ENCODE measurements at places on chromosomes 4 and X.

- no peak overlapping the region for H3K4me3 ChIP-seq
- no peaks in the 10 kb centered on the region for H3K36me3 ChIP-seq
- H3K27me3 ChIP-seq: no peaks in the 10 kb centered on the region
- peaks cover 16% of the 10 kb centered on the region for H3K4me1 ChIP-seq
These were observed 70.9 kb upstream of the CBR4 start for GRCh38 chr4:169080981-169081380.

DNA sequence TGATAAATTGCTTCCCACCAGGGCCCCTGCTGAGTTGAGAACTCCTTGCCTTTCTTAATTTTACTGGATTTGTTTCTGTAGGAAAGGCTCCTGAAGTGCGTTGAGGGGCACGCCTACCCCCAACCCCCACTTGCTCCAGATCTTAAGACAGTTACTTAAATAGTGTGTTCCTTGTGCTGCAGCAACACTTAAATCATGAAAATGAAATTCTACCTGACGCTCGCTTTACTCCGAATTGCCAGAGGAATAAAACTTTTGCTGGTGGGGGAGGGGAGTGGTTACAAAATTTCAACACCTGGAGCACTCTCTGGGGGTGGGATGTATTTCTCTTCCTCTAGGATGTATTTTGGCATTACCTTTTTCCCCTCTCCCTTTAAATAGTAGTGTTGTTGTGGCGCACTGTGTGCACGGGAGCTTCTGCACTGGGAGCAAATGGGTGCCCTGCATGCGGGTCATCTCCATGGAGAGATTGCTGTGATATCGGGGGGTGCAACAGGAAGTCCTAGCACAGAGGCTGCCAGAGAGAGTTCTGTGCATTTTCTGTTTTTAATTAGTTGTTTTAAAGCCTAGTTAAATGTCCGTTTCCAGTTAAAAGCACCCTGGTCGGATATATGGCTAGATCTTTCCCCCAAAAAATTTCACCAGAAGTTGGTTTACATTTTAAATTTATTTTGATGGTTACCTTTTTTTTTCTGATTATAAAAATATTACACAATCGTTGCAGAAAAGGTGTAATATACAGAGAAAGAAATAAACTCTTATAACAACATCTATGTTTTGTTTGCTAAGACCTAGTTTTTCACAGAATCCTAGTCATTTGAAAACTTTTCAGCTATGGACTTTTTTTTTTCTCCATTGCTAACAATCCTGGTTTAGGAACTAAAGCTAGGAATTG, 207.7 kb downstream of the SOWAHB start:
- DNase-seq: peak; percentile 56
- no peaks in the 10 kb centered on the region for H3K36me3 ChIP-seq
- H3K27me3 ChIP-seq: no peaks in the 10 kb centered on the region
- H3K4me1 ChIP-seq: peaks cover 43% of the 10 kb centered on the region
- H3K27ac ChIP-seq: peak overlapping the region; percentile 72

- H3K27ac ChIP-seq: no peak overlapping the region
- H3K4me1 ChIP-seq: no peaks in the 10 kb centered on the region
- H3K27me3 ChIP-seq: no peaks in the 10 kb centered on the region
- DNase-seq: no peak
These were observed 709.1 kb downstream of the FAT4 start for GRCh38 chr4:126023896-126024295.

- peak overlapping the region; percentile 99 for H3K27ac ChIP-seq
- no peaks in the 10 kb centered on the region for H3K27me3 ChIP-seq
- H3K4me3 ChIP-seq: peak overlapping the region; percentile 73
- DNase-seq: peak; percentile 19
These were observed 525 bp upstream of the CISD2 start for GRCh38 chr4:102868153-102868780.

- no peak overlapping the region for H3K4me3 ChIP-seq
- no peak overlapping the region for H3K27ac ChIP-seq
- H3K4me1 ChIP-seq: no peaks in the 10 kb centered on the region
- no peaks in the 10 kb centered on the region for H3K36me3 ChIP-seq
These were observed 27.1 kb upstream of the SLC9B1 start for GRCh38 chr4:103046416-103047290.

- H3K27me3 ChIP-seq: no peaks in the 10 kb centered on the region
- DNase-seq: no peak
- H3K4me3 ChIP-seq: peak overlapping the region; percentile 80
- no peaks in the 10 kb centered on the region for H3K36me3 ChIP-seq
These were observed 1.7 kb downstream of the HCFC1 start for GRCh38 chrX:153969904-153970356.

DNA sequence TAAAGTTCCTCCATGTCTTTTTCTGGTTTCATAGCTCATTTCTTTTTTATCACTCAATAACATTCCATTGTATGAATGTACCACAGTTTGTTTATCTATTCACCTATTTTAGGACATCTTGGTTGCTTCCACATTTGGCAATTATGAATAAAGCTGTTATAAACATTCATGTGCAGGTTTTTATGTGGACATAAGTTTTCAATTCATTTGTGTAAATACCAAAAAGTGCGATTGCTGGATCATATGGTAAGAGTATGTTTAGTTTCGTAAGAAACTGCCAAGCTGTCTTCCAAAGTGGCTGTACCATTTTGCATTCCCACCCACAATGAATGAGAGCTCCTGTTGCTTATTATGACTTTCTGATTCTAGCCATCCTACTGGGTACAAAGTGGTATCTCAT, 36.3 kb upstream of the ZFX start:
- DNase-seq: no peak
- no peak overlapping the region for H3K4me3 ChIP-seq
- peaks cover 3% of the 10 kb centered on the region for H3K4me1 ChIP-seq
- no peaks in the 10 kb centered on the region for H3K36me3 ChIP-seq
- H3K27me3 ChIP-seq: no peaks in the 10 kb centered on the region

DNA sequence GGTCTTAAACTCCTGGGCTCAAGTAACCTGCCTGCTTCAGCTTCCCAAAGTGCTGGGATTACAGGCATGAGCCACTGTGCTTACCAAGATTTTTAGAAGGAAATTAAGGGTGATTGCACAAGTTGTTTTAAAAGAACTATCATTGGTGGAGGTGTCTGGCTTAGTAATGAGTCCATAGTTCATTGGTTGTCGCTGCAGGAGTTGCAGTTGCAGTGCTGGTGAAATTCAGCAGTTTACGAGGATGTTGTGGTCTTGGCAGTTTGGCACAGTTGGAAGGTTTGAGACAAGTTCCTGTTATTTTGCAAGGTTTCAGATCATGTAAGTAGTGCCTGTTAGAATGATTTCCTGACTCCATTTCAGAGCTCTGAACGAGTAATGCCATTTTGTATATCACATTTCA, 48.1 kb downstream of the RAB40AL start:
- H3K4me3 ChIP-seq: no peak overlapping the region
- no peaks in the 10 kb centered on the region for H3K27me3 ChIP-seq
- no peaks in the 10 kb centered on the region for H3K36me3 ChIP-seq
- no peak for DNase-seq
- no peaks in the 10 kb centered on the region for H3K4me1 ChIP-seq

DNA sequence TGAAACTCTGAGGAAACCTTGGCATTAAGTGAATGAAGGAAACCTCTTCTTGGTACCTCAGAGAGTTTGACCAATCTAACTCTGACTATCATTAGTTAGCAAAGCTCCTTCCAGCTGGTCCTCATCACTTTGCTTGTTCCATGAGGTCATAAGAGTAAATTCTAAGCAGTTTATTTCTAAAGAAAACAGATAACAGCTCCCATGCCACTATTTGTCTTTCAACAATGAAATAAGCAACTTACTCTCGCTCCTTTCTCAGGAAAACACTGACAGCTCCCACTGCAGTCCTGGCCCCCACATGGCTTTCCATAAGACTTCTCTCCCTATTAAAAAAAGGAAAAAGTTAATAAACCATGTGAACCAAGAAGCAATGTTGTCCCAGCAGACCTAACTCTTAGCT, 127.7 kb downstream of the COL4A6 start:
- no peaks in the 10 kb centered on the region for H3K4me1 ChIP-seq
- no peaks in the 10 kb centered on the region for H3K27me3 ChIP-seq
- DNase-seq: no peak
- no peak overlapping the region for H3K27ac ChIP-seq

DNA sequence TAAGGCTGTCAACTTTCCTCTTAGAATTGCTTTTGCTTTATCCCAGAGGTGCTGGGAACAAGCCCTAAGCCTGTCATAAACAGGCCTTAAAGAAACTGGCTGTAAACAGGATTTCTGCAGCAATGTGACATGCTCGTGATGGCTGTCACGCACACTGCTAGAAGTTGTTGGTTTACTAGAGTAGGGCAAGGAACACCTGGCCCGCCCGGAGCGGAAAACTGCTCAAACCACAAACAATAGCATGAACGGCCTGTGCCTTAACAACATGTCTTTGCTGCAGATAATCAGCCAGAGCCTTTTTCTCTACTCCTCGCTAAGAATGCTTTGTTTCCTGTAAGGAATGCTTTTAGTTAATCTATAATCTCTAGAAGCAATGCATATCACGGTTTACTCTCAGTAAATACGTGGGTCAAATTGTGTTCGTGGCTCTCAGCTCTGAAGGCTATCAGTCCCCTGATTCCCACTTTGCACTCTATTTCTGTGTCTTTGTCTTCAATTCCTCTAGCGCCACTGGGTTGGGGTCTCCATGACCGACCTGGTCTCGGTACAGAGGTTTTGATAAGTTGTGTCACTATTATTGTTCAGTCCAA, 318.3 kb downstream of the GLUD2 start:
- H3K4me3 ChIP-seq: no peak overlapping the region
- no peaks in the 10 kb centered on the region for H3K4me1 ChIP-seq
- no peaks in the 10 kb centered on the region for H3K27me3 ChIP-seq
- no peak overlapping the region for H3K27ac ChIP-seq
- H3K36me3 ChIP-seq: no peaks in the 10 kb centered on the region
- DNase-seq: no peak

- H3K4me3 ChIP-seq: no peak overlapping the region
- H3K27me3 ChIP-seq: no peaks in the 10 kb centered on the region
- no peak overlapping the region for H3K27ac ChIP-seq
- no peak for DNase-seq
These were observed 88.6 kb upstream of the IL1RAPL1 start for GRCh38 chrX:28498658-28499057.

- H3K36me3 ChIP-seq: no peaks in the 10 kb centered on the region
- no peaks in the 10 kb centered on the region for H3K4me1 ChIP-seq
These were observed 30.1 kb downstream of the HPF1 start for GRCh38 chr4:169727616-169728015.

- no peak for DNase-seq
- H3K27ac ChIP-seq: no peak overlapping the region
- H3K27me3 ChIP-seq: no peaks in the 10 kb centered on the region
- H3K4me1 ChIP-seq: peaks cover 30% of the 10 kb centered on the region
- H3K36me3 ChIP-seq: no peaks in the 10 kb centered on the region
- no peak overlapping the region for H3K4me3 ChIP-seq
These were observed 1.5 kb downstream of the PGRMC1 start for GRCh38 chrX:119237562-119237942.

- peaks cover 15% of the 10 kb centered on the region for H3K4me1 ChIP-seq
- H3K36me3 ChIP-seq: no peaks in the 10 kb centered on the region
- no peak overlapping the region for H3K27ac ChIP-seq
- no peak for DNase-seq
- no peaks in the 10 kb centered on the region for H3K27me3 ChIP-seq
These were observed 21.0 kb upstream of the UBA6 start for GRCh38 chr4:67721770-67722597.

GRCh38 chr4:82799006-82799881, 648 bp upstream of the SCD5 start:
- no peaks in the 10 kb centered on the region for H3K36me3 ChIP-seq
- no peaks in the 10 kb centered on the region for H3K27me3 ChIP-seq
- H3K27ac ChIP-seq: no peak overlapping the region
- peaks cover 25% of the 10 kb centered on the region for H3K4me1 ChIP-seq
- H3K4me3 ChIP-seq: peak overlapping the region; percentile 39
- no peak for DNase-seq

GRCh38 chr4:88320780-88321373, 36.5 kb upstream of the PPM1K start:
- H3K4me3 ChIP-seq: no peak overlapping the region
- H3K36me3 ChIP-seq: no peaks in the 10 kb centered on the region
- peak; percentile 23 for DNase-seq
- peaks cover under 1% of the 10 kb centered on the region for H3K4me1 ChIP-seq

DNA sequence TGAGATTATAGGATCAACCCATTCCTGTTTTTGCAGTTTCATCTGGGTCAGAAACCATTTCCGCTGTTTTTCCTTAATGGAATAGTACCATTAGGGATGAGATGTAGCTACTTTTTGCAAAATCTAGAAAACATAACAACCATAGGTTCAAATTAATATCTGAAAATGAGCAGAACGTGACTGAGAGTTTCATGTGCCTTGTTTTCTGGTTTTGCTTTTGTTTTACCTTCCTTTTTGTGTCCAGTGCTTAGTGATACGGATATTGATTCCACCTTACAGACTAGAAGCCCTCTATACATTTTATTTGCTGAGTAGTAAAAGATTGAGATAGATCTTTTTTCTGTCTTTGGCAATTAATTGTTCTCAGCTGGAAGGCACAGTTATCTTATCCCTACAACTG, 46.5 kb downstream of the SNX25 start:
- DNase-seq: no peak
- H3K36me3 ChIP-seq: no peaks in the 10 kb centered on the region
- H3K27me3 ChIP-seq: no peaks in the 10 kb centered on the region
- H3K27ac ChIP-seq: no peak overlapping the region
- no peaks in the 10 kb centered on the region for H3K4me1 ChIP-seq
- no peak overlapping the region for H3K4me3 ChIP-seq

DNA sequence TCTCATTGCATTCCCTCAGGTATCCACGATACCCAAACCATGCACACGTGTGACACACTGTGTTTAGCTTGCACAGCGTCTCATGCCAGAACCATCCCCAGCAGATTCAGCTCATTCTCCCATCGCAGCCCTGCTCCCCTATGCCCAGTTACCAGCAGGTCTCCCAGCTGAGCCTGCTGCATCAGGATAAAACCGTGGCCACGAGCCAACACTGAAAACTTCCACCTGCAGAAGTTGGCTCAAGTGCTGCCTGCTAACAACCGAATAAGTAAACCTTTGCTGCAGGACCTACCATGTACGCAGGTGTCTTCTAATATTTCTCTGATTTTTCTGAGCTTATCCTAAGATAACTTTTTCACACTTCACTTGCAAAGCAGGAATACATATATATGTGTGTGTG, 120.4 kb upstream of the STS start:
- H3K4me1 ChIP-seq: no peaks in the 10 kb centered on the region
- no peak overlapping the region for H3K27ac ChIP-seq
- H3K4me3 ChIP-seq: no peak overlapping the region
- DNase-seq: peak; percentile 29

- DNase-seq: no peak
- H3K4me1 ChIP-seq: no peaks in the 10 kb centered on the region
- H3K27me3 ChIP-seq: no peaks in the 10 kb centered on the region
- no peaks in the 10 kb centered on the region for H3K36me3 ChIP-seq
These were observed 441.7 kb downstream of the ARAP2 start for GRCh38 chr4:35802644-35803043.

DNA sequence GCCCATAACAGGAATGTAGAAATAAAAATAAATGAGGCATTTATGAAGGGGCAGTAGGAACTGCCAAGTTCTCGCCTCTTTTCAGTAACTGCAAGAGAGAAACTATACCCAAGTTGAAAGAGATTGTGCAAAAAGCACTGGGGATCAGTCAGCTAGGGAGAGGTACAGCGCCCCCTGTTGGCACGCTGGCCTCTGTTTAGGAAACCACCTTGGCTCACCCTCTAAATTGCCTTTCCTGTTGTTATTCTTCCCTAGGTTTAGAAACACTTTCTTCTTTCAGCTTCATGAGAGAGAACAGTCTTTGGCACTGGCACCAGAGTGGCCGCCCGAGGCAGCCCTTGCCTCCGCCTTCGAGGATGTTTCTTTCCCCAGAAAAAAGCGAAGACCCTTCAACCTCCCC, 348.5 kb downstream of the MID1IP1 start:
- DNase-seq: peak; percentile 83
- H3K4me3 ChIP-seq: no peak overlapping the region
- H3K4me1 ChIP-seq: peaks cover 17% of the 10 kb centered on the region
- no peaks in the 10 kb centered on the region for H3K36me3 ChIP-seq

Measured in body of pancreas (tissue), 4 donors.